ENCODE measurements at places on chromosomes 5 and 9.

DNA sequence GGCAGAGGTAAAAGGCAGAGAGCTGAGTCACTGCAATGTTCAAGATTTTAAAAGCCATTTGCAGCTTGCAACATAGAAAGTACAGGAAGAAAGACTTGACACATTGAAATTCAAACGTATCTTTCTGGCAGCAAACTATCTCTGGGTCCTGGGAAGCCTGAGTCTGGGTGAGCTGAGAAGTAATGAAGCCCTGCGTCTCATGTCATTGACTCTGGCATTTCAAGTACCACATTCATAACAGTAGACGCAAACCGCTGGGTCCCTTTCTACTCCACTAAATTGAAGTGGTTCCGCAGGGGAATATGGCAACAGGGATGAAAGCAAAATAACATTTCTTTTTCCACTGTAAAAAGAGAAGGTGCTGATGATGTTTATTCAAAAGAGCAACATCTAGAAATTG is 694.3 kb downstream of the BRINP1 start:
- H3K27ac ChIP-seq = no peak overlapping the region
- H3K4me3 ChIP-seq = no peak overlapping the region
- DNase-seq = no peak
- H3K27me3 ChIP-seq = no peaks in the 10 kb centered on the region

GRCh38 chr5:15630441-15630840 is 130.5 kb downstream of the FBXL7 start:
- H3K4me1 ChIP-seq = peaks cover 18% of the 10 kb centered on the region
- H3K27me3 ChIP-seq = no peaks in the 10 kb centered on the region
- H3K4me3 ChIP-seq = no peak overlapping the region
- no peak for DNase-seq

DNA sequence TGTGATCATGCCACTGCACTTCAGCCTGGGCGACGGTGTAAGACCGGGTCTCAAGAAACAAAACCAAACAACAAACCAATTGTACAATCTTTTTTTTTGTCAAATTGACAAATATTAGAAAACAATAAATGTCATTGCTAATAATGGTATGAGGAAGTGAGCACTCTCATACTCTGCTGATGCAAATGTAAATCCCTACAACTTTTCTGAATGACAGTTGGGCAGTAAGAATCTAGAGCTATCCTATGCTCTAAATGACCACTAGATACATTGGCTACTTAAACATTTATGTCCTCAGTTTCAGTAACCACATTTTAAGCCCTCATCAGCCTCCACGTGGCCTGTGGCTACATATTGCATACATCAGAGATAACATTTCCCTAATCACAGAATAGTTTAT is 256.2 kb downstream of the FER start:
- DNase-seq = no peak
- no peak overlapping the region for H3K27ac ChIP-seq
- H3K4me3 ChIP-seq = no peak overlapping the region

DNA sequence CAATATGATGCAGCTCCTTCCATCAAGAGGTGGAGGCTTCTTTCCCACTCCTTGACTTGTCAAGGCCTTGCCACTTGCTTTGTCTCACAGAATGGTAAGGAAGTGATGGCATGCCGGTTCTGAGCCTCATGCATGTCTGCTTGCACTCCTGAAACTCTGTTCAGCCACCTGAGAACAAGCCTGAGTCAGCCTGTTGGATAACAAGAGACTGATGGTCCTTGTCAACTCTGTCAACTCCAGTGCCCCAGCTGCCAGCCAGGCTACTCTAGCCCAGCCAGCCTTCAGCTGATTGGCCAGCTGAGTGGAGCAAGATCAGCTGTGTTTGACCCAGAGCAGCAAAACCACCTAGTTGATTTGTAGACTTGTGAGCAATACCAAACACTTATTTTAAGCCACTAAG is 4.4 kb upstream of the TENT4A start:
- DNase-seq = no peak
- no peaks in the 10 kb centered on the region for H3K36me3 ChIP-seq
- peaks cover 20% of the 10 kb centered on the region for H3K4me1 ChIP-seq
- H3K4me3 ChIP-seq = no peak overlapping the region
- no peak overlapping the region for H3K27ac ChIP-seq
- peaks cover 2% of the 10 kb centered on the region for H3K27me3 ChIP-seq

DNA sequence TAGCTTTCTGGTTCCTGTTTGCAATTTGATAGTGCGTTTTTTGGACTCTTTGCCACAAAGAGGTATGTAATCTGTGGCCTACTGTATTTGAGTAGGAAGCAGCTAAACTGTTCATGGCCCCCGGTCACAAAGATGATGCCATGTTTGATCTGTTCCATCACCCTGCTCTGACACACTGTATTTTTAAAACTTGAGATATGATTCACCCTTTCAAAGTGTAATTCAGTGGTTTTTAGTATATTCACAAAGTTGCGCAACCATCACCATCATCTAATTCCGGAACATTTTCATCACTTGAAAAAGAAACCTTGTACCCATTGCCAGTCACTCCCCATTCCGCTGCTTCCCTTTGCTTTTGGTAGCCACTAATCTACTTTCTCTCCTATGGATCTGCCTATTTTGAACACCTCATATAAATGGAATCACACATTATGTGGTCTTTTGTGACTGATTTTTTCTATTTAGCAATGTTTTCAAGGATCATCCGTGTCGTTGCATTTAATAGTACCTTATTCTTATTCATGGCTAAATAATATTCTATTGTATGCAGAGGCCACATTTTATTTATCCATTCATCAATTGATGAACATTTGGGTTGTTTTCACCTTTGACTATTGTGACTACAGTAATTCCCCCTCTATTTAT is 141.6 kb downstream of the NR3C1 start:
- no peak overlapping the region for H3K27ac ChIP-seq
- H3K36me3 ChIP-seq = peaks cover 5% of the 10 kb centered on the region
- no peaks in the 10 kb centered on the region for H3K27me3 ChIP-seq
- peaks cover 19% of the 10 kb centered on the region for H3K4me1 ChIP-seq

DNA sequence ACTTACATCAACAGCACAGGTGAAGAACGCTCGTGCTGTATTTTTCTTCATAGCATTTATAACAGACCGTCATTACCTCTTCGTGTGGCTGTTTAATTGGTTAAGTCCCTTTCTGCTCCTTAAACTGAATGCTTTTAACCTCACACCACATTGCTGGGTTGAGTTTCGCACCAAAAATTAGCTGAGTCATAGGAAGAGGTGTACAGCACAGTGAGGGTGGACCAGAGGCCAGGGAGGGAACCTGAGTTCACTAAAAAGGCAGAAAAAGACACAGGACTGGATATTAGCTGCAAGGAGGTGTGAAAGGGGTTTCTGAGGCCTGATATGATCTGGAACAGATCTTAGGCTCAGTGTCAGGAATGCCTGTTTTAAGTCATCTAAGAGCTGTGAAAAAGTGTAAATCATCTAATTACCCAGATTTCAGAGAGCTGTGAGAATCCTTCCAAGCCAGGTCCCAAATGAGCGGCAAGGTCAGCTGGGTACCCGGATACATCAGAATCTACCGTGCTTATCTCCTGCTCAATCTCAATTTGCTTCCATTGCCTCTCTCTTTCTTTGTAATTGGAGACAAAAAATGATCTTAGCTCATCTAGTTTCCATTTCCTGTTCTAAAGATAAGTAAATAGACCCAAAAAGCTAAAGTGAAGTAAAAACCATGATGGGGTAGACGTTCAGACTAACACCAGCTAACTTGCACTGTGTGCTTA is 7.1 kb upstream of the CFAP90 start:
- H3K36me3 ChIP-seq = peaks cover 17% of the 10 kb centered on the region
- DNase-seq = no peak
- H3K4me3 ChIP-seq = no peak overlapping the region
- peaks cover 13% of the 10 kb centered on the region for H3K4me1 ChIP-seq
